Karpas-422 (cell line): ENCODE measurements at places on chromosomes 7 and 10.

- no peaks in the 10 kb centered on the region for H3K27me3 ChIP-seq
- H3K4me1 ChIP-seq, result peaks cover 16% of the 10 kb centered on the region
- H3K36me3 ChIP-seq, result peaks cover 13% of the 10 kb centered on the region
- H3K27ac ChIP-seq, result no peak overlapping the region
- no peak overlapping the region for H3K4me3 ChIP-seq
- no peak for DNase-seq
Measured at GRCh38 chr10:70558295-70558694, 44.2 kb downstream of the PRF1 start.

DNA sequence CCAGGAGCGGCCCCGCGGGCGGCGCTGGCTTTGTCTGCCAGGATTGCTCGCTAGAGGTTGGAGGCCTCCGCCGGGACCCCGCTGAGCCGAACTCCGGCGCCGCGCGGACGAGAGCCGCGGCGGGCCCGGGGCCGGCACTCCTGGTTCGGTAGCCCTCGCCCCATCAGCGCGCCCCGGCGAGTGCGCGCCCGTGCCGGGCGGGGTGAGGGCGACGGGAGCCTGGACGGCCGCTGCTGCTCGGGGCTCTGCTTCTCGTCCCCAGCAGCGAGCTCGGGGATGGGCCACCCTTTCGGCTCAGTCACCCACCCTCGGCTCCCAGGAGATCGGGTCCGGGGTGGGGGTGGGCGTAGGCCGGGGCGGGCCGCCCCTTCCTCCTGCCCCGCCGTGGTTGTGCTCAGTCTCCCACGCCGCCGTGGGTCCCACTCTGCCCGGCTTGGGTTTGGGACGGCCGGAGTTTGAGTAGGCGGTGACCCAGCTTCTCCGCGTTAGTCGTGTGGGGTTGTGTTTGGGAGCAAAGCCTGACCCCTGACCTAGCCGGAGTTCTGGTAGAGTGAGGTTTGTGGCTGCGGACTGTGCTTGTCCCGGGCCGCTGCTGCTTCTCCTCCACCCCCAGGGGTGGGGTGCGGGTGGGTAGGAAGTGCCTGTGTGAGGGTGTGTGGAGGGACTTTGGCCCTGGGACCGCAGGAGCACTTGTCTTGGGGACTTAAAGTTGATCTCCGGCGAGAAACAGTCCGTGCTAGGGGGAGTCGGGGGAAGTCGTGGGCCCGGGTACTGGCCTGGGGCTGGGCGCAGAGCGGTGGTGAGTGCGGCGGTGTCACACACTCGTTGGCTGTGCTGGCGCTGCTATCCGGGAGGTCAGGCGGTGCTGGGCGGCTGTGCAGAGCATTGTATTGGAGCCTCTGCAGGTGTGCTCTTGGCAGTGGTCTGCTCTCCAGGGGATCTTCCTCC lies 677 bp downstream of the TSPAN14 start:
- 0 out of 2 replicates have a peak, but pooled peaks cover 3% of the 10 kb centered on the region for H3K27me3 ChIP-seq
- H3K27ac ChIP-seq, result no peak overlapping the region
- H3K4me1 ChIP-seq, result peaks cover 15% of the 10 kb centered on the region

- no peak overlapping the region for H3K4me3 ChIP-seq
- H3K4me1 ChIP-seq, result no peaks in the 10 kb centered on the region
- DNase-seq, result no peak
- no peaks in the 10 kb centered on the region for H3K27me3 ChIP-seq
- no peak overlapping the region for H3K27ac ChIP-seq
- no peaks in the 10 kb centered on the region for H3K36me3 ChIP-seq
Measured at GRCh38 chr10:88725798-88726197, 19.7 kb downstream of the LIPK start.

DNA sequence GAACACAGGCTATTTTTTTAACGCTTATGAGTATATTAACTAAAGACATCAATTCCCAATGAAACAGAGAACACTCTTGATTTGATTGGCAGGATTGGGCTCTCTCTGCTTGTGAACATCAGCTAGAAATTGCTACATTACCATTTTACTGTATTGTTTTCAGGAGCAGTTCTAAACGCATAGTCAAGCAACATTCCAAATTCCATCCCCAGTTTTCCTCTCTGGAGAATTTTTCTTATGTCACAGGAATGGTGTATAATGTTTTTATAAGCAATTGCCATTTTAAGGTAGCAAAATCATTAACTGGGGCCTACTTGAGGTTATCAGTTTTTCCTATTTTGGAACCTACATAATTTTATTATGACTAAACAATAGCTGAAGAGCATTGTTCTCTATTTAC lies 276.9 kb upstream of the LRRN3 start:
- no peaks in the 10 kb centered on the region for H3K36me3 ChIP-seq
- DNase-seq, result no peak
- H3K4me3 ChIP-seq, result no peak overlapping the region
- H3K27me3 ChIP-seq, result no peaks in the 10 kb centered on the region
- H3K4me1 ChIP-seq, result no peaks in the 10 kb centered on the region
- no peak overlapping the region for H3K27ac ChIP-seq

DNA sequence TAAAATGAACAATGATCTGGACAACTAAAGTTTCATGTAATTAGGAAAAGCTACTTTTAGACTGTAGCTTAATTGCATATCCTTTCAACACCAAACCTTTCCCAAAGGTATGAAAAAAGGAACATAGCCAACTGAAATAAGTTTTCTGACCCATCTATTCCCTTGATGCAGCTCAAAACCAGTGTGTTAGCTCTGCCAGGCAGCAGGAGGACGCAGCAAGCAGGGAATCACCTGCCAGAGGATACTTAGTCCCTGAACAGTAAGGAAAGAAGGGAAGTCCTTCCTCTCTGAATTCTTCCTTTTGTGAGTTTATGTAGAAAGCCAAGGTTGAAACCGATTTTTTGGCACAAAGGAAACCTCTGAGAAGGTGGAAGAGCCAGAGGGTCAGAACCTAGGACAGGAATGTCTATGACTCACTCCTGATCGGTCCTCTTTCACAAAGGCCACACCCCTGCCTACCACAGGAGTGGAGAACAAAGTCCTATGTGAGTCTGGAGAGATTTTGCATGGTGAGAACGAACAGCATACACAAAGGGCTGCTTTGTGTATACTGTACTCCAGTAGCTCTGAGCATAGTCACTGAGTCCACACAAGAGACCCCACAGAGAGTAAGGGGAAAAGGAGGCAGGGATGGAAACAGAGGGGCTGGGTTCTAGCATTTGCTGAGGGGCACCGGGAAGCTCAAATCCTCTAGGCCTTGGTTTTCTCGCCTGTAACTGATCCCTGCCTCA lies 68.8 kb upstream of the GSDME start:
- peaks cover 67% of the 10 kb centered on the region; the same call in 1 of the 2 replicates for H3K36me3 ChIP-seq
- no peak overlapping the region for H3K4me3 ChIP-seq
- no peak for DNase-seq
- H3K4me1 ChIP-seq, result peaks cover 100% of the 10 kb centered on the region

DNA sequence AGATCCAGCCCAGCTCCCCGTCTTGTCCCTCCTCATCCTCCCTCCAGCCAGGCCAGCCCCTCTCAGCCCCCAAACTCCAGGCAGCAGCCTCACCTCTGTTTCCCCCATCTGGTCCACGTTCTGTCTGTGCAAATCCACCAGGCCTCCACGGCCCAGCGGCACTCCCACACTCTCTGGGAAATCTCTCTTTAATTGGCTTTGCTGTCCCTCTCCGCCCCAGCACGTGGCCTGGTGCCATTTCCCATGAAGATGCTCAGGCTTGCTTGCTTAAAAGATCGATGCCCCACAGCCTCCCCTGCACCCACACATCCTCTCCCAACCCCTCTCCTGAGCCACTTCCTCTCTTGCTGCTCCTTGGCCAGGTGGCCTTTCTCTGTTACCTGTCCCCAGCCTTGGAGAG lies 39.3 kb downstream of the PRF1 start:
- H3K4me3 ChIP-seq, result no peak overlapping the region
- no peak overlapping the region for H3K27ac ChIP-seq
- peaks cover 4% of the 10 kb centered on the region; the same call in 1 of the 2 replicates for H3K4me1 ChIP-seq
- no peak for DNase-seq

DNA sequence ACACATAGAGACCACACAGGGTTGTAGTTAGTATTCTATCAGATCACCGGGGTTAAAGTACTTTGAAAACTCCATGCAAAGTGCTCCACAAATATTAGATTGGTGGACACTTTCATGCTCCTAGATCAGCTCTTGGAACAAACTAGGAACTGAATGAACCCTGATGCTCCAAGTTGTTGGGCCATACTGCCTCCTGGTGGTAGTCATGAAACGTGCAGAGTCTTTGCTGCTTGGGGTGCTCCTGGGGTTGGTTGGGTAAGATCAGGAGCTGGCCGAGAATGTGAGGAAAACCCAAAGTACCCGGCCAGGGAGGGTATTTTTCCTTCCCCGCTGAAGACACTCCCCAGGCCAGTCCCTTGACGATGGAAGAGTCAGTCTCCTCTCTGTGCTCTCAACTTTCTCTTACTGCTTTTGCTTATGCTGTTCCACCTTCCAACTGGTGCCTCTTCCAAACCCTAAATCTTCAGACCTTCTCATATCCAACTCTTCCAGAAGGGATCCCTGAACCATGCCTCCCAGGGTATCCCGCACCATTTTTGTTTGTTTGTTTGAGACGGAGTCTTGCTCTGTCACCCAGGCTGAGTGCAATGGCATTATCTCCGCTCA lies 918 bp upstream of the RPEL1 start:
- H3K27ac ChIP-seq, result no peak overlapping the region
- H3K4me3 ChIP-seq, result no peak overlapping the region
- peaks cover 3% of the 10 kb centered on the region; the same call in 1 of the 2 replicates for H3K4me1 ChIP-seq

DNA sequence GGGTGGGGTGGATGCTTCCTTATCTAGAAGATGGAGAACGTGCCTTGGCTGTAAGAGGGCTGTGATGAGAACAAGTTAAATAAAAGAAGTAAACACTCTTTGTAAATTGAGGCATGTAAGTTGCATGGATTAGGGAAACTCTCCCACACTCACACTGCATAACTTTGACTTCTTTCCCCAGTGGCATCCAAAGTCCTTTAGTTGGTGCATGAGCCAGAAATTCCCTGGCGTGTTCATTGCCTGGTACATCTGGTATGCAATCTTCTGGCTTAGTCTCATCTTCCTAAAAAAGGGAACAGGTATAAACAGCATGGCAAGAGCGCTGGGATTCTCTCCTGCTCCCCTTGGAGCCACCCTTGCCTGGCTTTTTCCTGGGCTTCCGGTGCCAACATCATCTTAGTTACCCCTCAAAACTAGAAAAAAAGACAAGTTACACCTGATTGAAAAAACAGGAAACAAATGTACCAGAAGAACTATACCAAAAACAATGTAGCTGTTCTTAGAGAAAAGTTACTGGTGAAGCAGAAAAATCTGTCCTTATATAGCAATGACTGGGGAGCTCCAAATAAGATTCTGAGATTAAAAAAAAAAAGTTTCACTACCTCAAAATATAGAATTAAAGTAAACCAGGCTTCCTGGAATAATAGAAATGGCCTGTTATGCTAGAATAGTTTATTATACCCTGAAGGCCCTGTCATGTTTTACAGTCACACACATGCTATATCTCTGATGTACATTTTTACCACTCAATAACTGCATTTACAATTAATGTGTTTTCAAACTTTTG lies 9.9 kb downstream of the RP9 start:
- H3K27ac ChIP-seq, result no peak overlapping the region
- peaks cover 19% of the 10 kb centered on the region for H3K4me1 ChIP-seq
- H3K4me3 ChIP-seq, result no peak overlapping the region
- peaks cover 25% of the 10 kb centered on the region; the same call in 1 of the 2 replicates for H3K36me3 ChIP-seq
- peak; percentile 63 for DNase-seq

- H3K27ac ChIP-seq, result no peak overlapping the region
- no peaks in the 10 kb centered on the region for H3K4me1 ChIP-seq
- H3K36me3 ChIP-seq, result no peaks in the 10 kb centered on the region
- no peak for DNase-seq
- H3K4me3 ChIP-seq, result no peak overlapping the region
- H3K27me3 ChIP-seq, result no peaks in the 10 kb centered on the region
Measured at GRCh38 chr7:67940400-67940799, 943.8 kb downstream of the TYW1 start.

DNA sequence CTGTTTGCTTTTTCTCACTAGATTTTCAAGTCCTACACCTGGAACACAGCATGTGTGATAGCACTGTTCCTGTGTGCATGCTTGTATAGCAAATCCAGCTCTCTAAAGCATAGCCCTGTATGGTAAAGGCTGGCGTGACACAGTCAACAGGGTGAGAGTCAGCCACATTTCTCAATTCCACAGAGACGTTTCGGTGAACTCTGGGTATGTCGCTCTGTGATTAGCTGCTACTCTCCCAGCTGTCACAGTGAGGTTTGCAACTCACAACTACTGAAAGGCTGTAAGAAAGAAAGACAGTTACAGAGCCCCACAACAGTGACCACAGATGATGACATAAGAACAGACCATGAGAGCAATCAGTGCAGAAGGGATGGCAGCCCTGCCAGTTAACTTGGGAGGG lies 170.6 kb upstream of the IMMP2L start:
- H3K36me3 ChIP-seq, result no peaks in the 10 kb centered on the region
- H3K4me1 ChIP-seq, result no peaks in the 10 kb centered on the region
- DNase-seq, result no peak
- H3K4me3 ChIP-seq, result no peak overlapping the region
- H3K27ac ChIP-seq, result no peak overlapping the region

- no peaks in the 10 kb centered on the region for H3K27me3 ChIP-seq
- no peaks in the 10 kb centered on the region for H3K4me1 ChIP-seq
- H3K27ac ChIP-seq, result no peak overlapping the region
Measured at GRCh38 chr7:57245206-57245605, 113.0 kb upstream of the ZNF479 start.

- no peak overlapping the region for H3K27ac ChIP-seq
- no peaks in the 10 kb centered on the region for H3K36me3 ChIP-seq
- DNase-seq, result no peak
- no peak overlapping the region for H3K4me3 ChIP-seq
- peaks cover 6% of the 10 kb centered on the region for H3K4me1 ChIP-seq
- H3K27me3 ChIP-seq, result no peaks in the 10 kb centered on the region
Measured at GRCh38 chr10:59621771-59622170, 87.9 kb downstream of the SLC16A9 start.

DNA sequence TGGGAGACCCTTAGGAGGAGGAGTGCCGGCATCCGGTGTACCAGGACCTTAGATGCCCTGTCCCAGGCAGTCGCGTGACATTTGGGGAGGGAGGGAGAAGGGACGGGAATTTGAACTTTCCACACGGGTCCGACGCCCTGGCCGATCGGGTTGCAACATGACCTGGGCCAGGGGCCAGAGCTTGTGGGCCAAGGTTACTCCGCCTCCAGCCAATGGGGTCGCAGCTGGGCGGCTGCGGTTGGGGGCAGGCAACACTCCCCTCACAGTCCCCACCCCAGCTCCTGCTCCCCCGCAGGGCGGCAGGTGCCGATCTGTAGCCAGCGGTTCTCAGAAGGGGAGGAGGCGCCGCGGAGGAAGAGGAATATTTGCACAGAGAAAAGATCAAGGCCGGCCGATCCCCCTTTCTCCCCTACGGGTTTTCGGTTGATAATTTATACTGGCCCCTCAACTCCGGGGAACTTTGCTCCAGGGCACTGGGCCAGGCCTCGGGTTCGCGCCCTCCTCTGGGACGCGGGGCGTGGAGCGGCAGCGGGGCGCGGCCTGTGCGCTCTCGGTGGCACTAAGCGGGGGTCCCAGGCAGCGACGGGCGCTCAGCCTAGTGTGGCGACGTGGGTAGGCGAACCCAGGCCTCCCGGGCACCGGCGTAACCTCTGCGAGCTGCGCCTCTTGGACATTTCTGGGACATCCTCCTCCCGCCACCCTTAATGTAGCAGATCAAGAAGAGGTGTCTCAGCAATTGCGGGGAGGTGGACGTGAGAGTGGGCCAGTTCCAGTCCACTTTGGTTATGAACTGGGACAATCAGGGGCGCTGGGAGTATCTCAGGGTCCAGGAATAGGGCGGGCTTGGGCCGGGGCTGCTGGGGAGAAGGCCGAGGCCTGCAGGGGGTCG lies 1.2 kb downstream of the MLXIPL start:
- no peaks in the 10 kb centered on the region for H3K36me3 ChIP-seq
- no peak for DNase-seq
- H3K4me3 ChIP-seq, result no peak overlapping the region
- no peaks in the 10 kb centered on the region for H3K4me1 ChIP-seq
